ENCODE measurements at places on chromosomes 7 and 10.

DNA sequence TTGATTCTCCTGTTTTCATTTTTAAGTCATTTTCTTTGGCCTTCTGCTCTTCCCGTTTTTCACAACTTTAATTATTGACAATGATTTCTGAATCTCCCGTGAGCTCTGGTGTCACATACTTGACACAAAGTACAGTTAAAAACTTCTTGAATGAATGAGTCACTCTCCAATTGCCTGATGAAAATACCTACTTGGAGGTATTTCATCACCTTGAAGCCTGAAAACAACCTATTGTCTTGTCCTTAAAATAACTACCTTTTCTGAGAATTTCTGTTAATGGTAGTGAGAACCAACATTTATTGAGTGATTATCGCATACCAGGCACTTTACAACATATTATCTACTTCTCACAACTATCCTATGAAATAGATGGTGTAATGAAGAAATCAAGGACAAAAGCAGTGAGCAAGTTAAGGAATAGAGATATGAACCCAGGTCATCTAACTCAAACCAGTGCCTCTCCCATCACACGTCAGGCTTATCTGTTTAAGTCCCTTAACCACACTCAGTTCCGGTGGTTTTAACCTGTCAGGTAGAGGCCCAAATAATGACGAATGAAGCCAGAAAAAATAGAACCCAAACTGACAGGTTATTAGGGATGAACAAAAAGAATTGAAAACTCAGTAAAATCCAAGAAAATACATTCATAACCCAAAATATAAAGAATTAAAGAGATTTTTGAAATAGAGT, 11.6 kb downstream of the BET1 start:
- no peak for DNase-seq

GRCh38 chr10:96832721-96833219, 672 bp downstream of the LCOR start:
- DNase-seq, result peak; percentile 69

GRCh38 chr7:85528581-85528980, 341.7 kb upstream of the SEMA3D start:
- peak; percentile 51 for DNase-seq

DNA sequence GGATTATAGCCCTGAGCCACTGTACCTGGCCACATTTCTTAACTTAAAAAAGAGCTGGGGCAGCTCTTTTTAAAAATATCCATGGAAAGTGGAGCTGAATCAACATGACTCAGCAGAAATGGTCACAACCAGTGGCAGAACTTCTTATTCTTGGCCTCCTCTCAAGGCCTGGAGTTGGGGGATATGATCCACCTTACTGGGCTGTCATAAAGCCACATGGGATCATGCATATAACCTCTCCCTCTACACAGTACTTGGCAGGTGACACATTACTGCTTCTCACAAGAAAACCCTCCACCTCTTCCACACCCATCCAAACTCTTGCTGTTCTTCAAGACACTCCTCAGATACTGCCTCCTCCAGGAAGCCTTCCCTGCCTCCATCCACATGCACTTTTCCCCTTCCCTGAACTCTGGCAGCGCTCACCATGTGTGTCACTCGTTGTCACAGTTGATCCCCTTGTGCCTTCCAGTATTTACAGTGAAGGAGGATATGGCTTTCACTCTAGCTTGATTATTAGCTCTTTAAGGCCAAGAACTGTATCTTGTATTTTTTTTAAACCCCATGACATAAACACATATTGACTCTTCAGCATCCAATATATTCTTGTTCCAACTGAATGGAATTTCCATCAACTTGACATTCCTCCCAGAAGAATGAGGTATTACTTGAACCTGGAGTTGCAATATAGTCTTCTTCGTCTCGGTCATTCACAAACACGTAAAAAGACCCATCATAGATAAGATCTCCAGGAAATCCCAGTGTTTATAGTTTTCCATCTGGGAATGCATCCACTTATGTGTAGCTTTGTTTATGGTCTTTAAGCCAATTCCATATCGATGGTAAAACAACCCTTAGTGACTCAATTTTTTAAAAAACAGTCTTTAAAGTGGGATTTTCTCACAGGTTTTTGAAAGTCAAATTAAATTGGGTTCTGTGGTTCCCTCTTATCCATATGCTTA, 85.5 kb downstream of the TBXAS1 start:
- DNase-seq, result peak; percentile 70

- DNase-seq, result no peak
Observed at GRCh38 chr7:88355011-88355410, 48.3 kb upstream of the STEAP4 start.

- DNase-seq, result peak; percentile 97
Observed at GRCh38 chr10:114504769-114505579, 100.7 kb upstream of the AFAP1L2 start.

- no peak for DNase-seq
Observed at GRCh38 chr10:78185693-78186055, 152.0 kb downstream of the RPS24 start.

DNA sequence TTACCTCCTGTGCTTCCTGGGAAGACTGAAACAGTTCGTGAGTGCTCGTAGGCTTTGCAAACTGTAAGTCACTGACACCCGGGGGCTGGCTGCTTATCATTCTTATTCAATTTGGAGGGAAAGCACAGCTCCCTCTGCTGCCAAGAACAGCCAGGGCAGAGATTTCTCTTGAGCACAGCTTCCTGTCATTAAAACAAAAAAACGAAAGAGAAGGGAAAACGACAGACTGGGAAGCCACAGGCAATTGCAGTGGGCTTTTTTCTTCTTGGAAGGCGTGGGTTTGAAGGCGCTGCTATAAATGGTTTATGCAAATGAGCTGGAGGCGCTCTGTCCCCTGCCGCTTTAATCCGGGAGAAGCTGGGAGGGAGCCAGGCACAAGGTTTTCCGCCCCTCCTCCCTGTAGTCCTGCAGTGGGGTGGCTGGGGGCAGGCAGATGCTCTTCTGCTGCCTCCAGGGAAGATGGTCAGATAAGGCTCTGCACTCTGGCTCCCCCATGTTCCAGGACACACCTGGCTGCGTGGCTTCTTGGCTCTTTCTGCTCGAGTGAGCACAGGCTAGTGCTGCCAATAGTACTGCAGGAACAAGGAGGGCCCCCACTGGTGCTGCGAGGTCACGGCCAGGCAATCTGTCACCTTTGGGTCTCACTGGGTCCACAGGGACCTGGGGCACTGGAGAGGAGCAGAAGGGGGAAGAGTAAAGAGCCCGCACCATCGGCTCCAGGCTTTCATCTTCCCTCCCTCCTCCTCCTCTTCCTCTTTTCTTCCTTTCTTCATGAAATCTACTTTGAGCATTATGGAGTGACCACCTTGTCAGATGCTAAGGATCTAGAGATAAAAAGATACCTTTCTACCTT, 49.5 kb downstream of the NEURL1 start:
- peak; percentile 14 for DNase-seq

Data from fibroblast of gingiva (primary cell).